ENCODE measurements at places on chromosomes 12 and 14.

- peak; percentile 95 for DNase-seq
These were observed 297.9 kb upstream of the AMIGO2 start for GRCh38 chr12:47377414-47378221.

- no peak for DNase-seq
These were observed 98.1 kb downstream of the PHETA1 start for GRCh38 chr12:111270774-111271173.

DNA sequence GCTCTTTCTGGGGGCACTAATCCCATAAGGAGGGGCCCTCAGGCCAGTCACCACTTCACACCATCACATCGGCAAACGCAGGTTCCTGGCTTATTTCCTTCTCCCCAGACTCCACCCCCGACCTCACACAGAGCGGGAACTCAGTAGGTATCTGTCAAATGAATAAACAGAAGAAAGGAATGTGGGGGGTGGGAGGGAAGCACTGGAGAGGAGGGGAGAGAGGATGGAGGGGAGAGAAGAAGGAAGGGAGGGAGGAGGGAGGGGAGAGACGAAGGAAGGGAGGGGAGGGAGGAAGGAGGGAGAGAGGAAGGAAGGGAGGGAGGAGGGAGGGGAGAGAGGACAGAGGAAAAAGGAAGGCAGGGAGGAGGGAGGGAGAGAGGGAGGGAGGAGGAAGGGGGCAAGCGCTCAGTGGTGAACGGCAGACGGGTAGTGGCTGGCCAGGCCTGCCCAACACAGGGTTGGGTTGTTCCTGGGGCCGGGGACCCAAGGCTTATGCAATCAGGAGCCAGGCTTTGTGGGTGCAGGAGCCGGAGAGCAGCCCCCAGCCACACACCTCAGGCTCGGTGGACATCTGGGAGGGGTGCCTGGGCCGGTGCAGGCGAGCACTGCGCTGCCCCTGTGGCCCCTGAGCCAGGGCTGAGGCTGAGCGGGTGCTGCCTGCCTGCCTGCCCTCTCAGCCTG lies 52.6 kb upstream of the FBRSL1 start:
- DNase-seq: no peak

DNA sequence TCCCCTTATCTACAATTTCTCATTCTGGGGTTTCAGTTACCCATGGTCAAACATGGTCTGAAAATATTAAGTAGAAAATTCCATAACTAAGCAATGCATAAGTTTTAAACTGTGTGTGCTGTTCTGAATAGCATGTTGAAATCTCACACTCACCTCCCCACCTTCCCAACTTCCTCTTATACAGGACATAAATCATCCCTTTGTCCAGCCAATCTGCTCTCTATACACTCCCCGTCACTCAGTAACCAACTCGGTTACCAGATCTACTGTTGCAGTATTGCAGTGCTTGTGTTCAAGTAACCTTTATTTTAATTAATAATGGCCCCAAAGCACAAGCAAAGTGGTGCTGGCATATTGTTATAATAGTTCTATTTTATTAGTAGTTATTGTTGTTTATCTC lies 420.5 kb downstream of the GXYLT1 start:
- DNase-seq: no peak

GRCh38 chr12:112317481-112317880 lies 64.8 kb downstream of the HECTD4 start:
- no peak for DNase-seq

- DNase-seq: no peak
These were observed 374.9 kb downstream of the SLC6A15 start for GRCh38 chr12:84537666-84538065.

DNA sequence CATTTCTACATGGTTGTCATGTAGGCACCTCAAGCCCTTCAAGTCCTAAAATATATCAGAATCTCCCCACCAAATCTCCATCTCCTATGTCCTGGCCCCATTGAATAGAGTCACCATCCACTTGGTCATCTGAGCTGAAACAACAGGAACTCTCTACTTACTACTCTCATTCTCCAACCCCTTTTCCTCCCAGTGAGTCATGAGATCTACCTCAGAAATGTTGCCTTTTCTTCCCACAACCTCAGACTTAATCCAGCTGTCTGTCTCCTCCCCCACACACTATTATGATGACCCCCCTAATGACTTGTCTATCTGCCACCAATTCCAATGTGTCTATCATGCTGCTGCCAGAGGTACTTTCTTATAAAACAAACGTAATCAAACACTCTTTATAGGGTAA lies 72.3 kb upstream of the TMEM263 start:
- no peak for DNase-seq

GRCh38 chr14:51430079-51430478 lies 190.0 kb downstream of the TMX1 start:
- no peak for DNase-seq

DNA sequence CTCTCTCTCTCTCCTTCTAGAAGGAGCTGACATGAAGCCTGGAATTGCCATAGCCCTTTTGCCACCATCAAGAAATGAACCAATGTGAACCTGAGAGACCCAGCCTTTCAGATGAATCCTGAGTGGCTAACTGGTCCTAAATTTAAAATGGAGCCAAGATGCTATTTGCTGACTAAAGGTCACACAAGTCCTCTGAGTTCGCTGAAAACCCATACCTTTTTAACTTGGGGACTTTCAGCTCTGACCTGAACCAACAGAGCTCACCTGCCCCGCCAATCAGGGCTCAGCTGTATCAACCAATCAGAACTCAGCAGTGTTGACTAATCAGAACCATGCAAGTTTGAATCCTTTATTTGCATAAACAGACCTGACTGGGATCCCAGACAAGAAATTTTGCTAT lies 70.3 kb upstream of the MDM1 start:
- no peak for DNase-seq

GRCh38 chr12:89781156-89781555 lies 72.5 kb upstream of the ATP2B1 start:
- DNase-seq: no peak

DNA sequence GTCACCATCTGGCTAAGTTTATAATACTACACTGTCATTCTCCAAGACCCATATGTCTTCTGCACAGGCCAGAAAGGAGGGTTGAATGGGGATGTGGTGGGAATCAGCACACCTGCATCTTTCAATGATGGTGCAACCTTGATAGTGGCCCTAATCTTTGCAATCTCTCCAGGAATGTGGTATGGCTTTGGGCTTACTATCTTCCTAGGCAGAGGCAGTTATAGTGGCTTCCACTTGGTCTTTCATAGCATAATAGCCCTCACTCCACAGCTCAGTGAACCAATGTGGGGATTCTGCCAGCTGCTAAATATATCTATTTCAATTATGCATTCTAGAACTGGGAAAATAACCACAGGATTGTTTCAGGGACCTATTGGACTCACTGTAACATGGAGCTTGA lies 61.8 kb upstream of the ATP2B1 start:
- no peak for DNase-seq

GRCh38 chr12:62846491-62846890 lies 88.5 kb downstream of the PPM1H start:
- DNase-seq: no peak

DNA sequence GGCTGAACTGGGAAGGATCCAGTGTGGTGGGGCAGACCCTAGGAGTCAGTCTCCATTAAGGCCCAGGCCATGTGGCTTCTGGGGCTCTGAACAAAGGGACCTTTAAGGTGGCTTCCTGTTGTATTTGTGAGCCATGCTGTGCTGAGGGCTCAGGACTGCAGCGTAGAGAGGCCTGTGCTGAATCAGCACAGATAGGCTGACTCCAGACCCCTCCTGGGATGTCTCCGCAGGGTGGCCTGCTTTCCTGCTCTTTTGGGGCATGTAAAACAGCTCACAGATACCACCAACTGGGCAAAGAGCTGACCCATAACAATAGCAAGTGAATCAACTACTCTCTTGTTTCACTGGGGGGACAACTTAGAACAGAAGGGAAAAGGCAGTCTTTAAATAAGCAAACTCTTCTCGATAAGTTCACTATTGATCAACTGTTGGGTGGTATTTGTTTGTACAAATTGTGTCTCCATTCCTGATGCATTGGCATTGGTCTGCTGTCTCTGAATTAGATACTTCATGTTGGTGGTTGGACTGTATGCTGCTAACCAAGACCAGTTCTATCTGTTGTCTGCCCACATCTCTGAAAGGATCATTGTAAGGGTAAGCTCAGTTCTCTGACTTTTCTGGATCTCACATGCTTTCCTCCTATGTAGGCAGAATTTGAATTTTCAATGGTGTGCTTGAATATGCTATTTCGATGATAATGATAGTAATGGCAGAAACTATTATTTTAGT lies 71.8 kb downstream of the MYRFL start:
- no peak for DNase-seq

DNA sequence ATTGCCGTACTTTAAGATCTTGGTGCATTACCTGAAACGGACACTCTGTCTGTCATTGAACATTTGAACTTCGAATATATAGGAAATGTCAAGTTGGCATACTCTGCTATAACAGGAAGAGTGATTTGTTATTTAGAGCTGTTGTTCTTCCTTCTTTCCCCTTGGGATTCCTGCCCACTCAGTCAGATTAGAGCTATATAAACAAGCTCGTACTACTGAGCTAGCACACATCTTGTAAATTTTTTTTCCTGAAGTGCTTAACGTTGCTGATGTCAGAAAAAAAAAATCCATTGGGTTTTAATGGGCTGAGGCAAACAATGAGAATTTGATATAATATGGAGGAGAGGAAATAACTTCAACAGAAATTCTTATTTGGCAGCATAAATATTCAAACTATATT lies 26.8 kb downstream of the RGS6 start:
- DNase-seq: no peak

- DNase-seq: no peak
These were observed 22.8 kb downstream of the ARMH4 start for GRCh38 chr14:58129208-58129607.

GRCh38 chr12:2229661-2230539 lies 177.1 kb downstream of the CACNA1C start:
- DNase-seq: no peak

DNA sequence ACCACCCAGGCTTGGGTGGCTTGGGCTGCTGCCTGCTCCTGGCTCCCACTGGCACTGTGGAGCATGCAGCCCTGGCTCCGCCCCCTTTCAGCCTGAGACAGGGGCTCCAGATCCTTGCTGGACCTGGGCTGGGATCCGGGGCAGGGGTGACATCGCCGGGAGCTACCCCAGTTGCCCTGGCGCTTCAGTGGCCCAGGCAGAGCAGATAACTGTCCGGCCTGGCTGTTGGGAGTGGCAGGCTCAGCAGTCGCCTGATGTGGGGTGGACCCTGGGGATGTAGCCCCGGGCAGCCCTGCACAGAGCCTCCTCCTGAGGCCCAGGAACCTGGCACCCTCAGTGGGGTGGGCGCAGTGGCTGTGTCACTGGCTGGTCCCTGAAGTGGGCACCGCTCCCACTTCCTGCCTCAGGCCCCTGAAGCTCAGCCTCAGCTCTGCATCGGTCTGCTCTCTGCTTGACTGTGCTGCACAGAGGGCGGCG lies 57.9 kb downstream of the FUT8 start:
- DNase-seq: no peak

DNA sequence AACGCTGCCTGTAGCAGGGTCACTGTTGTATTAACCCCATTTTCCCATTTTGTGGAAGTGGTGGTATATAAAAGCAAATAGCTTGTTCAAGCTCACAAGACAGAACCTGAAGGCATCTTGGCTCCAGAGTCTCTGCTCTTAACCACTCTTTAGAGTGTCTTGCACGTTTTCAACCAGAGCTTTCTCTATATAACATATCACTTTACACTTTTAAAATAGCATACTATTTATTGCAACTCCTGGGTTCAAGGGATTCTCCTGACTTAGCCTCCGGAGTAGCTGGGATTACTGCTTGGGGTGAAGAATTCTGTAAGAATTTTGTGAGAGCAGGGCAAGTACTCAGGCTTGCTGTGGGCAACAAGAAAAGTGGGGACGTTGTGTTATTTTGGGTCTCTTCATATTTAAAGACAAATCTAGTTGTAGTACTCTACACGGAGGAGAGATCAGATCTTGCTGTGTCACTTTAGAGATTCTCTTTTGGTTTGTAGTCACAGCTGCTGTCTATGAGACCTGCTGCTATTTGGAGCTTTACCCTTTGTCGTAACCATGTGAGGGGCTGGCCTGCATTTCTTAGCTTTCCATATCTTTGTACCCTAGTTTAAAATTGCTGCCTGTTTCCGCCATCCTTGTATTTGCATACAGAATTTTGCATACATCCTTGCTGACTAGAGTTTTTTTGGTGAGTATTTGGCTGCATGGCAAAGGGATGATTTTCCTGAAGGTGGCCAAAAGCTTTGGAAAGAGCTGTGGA lies 40.7 kb downstream of the WDR20 start:
- no peak for DNase-seq

DNA sequence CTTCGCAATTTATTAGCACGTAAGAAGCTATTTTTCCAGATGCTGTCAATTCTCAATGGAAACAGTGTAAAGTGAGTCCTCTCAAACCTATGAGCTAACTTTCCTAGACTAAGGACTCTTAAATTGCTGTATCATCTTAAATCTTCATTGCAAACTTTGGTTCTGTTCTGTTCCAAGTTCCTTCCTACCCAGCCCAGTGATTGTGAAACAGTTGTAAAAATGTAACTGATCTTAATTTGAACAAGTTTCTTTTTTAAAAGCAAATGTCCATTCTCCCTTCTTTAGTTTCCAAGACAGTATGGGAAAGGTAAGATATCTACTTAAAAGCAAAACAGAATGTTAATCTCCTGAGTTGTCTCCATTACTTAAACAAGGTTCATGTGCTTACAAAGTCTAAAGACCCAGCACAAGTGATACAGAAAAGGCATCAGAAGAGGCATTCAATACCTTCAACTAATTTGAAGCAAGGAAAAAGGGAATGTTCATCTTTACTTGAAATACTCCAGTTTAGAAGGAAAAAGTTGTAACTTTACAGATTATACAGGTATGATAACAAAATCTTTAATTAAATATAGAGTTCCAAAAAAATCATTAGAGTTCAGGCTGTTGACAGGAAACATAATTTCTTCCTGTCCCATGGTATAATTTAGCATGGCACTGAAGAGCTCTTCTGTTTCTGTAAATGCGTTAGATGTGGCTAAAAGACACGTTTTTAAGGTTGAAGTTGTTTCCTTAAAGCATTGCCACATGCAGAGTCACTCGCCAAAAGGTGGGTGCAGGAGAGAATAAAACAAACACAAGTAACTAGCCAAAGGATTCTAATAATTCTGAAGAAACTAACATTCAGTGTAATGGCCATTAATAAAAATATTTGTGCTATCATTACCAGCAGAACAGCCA lies 101.5 kb upstream of the USP15 start:
- no peak for DNase-seq

GRCh38 chr14:50649691-50650090 lies 18.4 kb downstream of the SAV1 start:
- no peak for DNase-seq

- DNase-seq: peak; percentile 23
These were observed 18.0 kb downstream of the ACIN1 start for GRCh38 chr14:23076785-23077408.

DNA sequence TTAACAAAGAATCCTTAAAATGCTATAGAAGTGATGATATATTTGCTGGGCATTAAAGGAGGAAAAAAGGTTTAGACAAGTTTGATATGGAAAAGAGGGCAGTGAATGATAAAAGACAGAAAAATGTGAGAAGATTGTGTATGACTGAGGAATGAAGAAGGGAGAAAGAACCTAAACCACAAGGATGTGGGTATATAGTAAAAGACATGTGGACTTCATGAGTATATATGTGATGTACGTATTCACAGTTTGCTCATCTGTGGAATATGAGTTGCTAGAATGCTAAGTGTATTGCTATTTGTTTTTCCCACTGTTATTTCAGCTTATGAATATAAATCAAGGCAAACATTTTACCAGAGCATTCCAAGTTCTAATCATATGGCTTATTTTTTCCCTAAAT lies 2.1 kb upstream of the SLC16A7 start:
- DNase-seq: no peak
